ENCODE measurements at places on chromosomes 7 and 10.

DNA sequence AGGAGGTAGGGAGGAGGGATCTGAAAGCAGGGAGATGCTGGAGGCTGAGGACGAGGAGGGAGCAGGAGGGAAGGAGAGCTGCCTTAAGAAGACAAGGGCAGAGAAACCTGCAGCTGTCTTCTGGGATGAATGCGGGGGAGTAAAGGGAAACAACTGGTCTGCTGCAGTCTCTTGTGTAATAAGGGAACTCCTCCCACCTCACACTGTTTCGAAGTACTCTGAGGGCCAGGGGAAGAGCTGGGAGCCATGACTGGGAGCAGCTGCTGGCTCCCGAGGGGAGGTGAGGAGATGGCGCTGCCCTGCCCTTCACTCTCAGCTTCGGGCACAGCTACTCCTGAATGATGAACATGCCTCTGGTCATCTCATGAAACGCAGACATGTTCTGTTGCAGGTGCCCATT lies 65.1 kb downstream of the CLEC2L start:
- no peak for DNase-seq

DNA sequence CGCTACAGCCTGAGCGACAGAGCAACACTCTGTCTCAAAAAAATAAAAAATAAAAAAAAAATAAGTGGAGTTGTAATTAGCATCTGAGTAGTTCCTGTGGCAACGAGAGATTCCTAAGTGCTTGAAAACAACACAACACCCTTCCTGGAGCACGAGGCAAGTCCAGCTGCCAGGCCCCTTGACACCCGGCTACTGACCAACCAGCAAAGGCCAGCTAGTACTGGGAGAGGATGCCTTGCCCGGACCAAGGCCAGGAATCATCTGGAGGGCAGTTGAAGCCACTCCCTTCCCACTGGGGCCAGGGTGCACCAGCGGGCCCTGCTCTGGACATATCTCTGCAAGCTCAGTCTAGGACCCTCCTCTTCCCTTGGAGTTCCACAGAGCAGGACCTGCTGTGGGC lies 536 bp downstream of the C10orf105 start:
- DNase-seq = no peak

DNA sequence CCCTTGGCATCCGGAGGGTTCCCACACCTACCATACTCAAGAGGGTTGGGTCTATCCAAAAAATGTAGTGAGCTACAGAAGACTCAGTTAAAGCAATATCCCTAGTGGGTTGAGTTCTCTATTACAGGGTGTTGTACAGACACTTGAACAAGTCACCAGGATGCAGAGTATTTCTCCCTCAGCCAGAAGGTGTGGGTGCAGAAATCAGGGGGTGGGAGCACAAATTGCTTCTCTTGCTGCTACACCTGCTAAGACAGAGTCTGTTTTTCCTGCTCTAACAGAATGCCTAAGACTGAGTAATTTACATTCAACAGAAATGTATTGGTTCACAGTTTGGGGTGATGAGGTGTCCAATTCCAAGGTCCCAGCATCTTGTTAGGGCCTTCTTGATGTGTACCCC lies 433.4 kb downstream of the TCERG1L start:
- no peak for DNase-seq

DNA sequence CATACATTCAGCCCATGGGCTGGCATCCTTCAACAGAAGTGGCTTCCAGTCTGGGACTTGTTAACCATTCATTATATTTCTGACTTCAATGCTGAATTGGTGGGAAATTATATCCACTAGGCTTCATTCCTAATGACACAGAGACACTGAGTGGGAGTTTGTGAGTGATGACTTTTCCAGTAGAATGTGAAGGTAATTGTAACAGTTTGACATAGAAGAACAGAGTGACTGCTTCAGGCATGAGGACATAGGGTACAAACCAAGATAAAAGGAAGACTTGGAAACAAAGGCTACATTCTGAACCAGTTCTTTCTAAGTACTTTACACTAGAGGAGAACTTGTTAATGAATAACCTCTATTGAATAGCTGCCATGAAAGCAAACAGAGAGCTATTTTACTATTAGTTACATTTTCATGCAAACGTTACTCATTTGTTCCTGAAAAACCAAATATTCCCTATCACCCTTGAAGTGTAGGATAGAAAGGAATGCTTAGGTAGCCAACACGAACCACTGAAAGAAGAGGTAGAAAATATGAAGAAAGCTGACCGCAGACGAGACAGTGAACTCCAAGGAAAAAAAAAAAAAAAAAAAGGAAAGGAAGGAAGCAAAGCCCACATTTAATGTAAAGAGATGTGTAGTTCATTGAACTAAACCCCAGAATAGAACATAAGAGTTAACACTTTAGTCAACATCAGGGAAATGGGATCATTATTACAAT lies 237.0 kb upstream of the SEMA3C start:
- DNase-seq = no peak

DNA sequence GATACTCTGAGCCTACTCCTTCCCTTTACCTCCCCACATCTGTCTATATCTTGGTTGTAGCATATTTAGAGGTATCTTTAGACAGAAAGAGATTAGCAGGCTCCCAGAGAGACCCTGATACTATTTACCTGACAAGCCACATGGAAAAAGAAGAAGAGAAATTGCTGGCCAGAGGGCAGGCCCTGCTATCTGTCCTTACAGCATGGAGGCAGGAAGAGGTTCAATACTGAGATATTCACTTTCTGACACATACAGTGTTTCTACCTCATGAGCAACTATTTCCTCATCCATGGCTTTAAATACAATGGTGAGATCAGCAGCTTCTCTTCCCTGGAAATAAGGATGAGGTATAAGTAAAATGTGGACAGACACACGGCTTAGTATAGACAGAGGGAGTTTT lies 33.9 kb upstream of the TSPAN13 start:
- DNase-seq = no peak

DNA sequence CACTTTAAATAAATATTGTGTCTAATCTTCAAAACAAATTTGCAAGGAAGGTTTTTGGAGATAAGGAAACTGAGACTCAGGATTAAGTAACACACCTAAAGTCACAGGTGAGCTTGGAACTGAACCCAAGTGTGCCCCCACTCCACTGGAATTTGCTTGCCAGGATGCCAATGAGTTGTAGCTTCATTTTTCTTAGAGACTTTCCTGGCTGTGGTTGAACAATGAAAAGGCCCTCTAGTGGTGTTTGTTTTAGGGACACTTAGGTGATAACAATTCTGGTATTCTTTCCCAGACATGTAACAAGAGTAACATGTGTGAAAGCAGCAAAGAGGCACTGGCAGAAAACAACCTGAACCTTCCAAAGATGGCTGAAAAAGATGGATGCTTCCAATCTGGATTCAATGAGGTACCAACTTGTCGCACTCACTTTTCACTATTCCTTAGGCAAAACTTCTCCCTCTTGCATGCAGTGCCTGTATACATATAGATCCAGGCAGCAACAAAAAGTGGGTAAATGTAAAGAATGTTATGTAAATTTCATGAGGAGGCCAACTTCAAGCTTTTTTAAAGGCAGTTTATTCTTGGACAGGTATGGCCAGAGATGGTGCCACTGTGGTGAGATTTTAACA lies 1.5 kb downstream of the IL6 start:
- no peak for DNase-seq

Measured in NCI-H2107 (cell line).